ENCODE measurements at places on chromosomes 5 and 9.

- DNase-seq, result no peak
Measured at GRCh38 chr5:131525805-131526204, 109.2 kb downstream of the RAPGEF6 start.

DNA sequence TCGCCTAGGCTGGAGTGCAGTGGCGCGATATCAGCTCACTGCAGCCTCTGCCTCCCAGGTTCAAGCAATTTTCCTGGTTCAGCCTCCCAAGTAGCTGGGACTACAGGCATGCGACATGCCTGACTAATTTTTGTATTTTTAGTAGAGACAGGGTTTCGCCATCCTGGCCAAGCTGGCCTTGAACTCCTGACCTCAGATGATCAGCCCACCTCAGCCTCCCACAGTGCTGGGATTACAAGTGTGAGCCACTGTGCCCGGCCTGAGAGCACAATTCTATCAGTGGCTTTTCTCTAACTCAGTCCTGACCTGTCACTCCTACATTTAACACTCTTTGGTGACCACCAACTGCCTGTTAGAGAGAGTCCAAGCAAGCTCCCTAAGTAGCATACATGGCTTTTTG is 82.7 kb upstream of the SPOCK1 start:
- no peak for DNase-seq

- DNase-seq, result no peak
Measured at GRCh38 chr5:141705469-141705868, 23.4 kb upstream of the ARAP3 start.

DNA sequence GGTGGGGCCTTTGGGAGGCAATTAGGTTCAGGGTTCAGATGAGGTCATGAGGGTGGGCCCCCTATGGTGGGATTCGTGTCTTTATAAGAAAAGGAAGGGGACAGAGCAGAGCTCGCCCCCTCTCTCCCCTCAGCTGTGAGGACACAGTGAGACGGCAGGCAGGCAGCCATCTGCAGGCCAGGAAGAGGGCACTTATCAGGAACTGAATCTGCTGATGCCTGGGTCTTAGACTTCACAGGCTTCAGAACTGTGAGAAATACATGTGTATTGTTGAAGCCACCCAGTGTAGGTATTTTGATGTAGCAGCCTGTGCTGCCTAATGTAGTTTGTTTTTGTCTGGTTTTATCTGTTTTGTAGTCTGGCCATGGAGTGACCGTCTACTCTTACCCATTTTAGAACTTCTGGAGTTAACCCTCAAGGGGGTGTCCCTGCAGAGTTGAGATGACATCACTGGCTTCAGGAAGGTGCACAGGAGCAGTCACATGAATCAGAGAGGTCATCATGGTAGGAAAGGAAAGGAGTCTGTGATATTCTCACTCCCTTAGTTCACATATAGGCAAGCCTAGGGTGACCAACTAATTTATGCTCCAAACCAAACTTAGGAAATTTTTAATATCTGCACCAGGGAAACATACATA is 71.0 kb downstream of the LRRC70 start:
- DNase-seq, result no peak

DNA sequence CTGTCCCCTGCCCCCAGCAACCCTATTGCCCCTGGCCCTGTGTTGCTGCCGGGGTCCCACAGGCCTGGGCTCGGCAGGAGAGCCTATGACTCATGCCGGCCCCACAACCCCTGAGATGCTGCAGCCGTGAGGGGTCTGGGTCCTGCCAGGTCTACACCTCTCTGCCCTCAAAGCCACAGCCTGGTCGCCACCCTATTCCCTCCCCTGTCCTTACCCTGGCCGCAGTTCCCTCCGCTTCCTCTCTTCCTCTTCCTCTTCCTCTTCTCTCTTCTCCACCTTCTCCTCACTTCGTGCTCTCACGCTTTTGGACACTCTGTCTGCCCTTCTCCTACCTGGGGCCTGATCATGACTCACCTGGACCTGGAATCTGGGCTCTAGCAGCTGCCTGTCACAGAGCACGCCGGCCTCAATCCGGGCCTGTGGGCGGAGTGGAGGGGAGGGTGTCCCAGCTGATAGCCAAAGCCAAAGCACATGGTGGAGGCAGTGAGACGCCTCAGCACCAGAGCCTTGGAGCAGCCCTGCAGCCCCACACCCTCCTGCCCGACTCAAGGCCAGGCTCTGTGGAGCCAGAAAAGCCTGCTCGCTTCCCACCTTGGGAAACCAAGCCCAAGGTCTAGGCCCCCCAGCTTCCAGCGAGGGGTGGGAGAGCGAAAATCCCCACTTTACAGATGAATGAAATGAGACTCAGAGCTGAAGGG is 26.8 kb upstream of the CSF1R start:
- no peak for DNase-seq

- no peak for DNase-seq
Measured at GRCh38 chr5:54133917-54134316, 176.5 kb downstream of the ARL15 start.

GRCh38 chr5:1838013-1838412 is 36.8 kb downstream of the NDUFS6 start:
- no peak for DNase-seq

GRCh38 chr5:159819591-159820411 is 96.5 kb upstream of the ADRA1B start:
- no peak for DNase-seq

DNA sequence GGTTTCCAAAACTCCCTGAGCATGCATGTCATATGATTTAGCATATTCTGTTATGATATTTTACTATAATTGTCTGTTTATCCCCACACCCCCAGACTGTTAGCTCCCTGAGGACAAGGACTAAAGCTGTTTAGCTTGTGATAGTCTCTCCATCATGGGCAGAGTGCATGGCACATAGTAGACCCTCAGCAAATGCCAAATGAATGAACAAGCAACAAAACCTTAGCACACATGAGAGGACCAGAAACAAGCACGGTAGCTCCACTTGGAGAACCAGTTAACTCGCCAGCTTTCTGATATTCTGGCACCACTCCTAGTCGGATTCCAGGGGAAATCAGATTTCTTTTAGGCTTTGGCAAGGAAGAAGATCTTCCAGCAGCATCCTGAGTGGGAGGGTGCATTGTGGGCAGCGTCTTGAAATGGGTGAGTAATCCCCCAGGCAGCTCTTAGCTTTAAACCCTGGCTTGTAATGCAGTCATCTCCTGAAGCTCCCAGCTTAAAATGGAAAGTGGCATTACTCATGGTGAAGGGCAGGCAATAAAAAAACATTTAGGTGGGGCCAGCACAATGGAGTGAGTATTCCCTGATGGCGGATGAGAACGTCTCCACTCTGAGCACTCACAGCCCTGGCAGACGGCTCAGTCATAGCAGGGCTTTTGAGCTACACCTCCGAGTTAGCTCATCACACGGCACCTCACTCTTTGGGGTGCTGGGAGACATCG is 41.1 kb downstream of the FGF1 start:
- DNase-seq, result no peak

Data from stimulated activated CD8-positive, alpha-beta memory T cell treated with anti-CD3 and anti-CD28 coated beads, Interleukin-4, amount 100 ng/mL, for 1 hour (primary cell).